Breast epithelium (tissue), 4 donors: ENCODE measurements at places on chromosomes 12 and 14.
A peak's percentile ranks its signal among the peaks of the same experiment; 100 is the strongest.

GRCh38 chr14:79318371-79318770 lies 892.9 kb downstream of the DIO2 start:
- no peaks in the 10 kb centered on the region for H3K36me3 ChIP-seq
- no peaks in the 10 kb centered on the region for H3K4me1 ChIP-seq
- no peak overlapping the region for H3K4me3 ChIP-seq
- H3K27me3 ChIP-seq = no peaks in the 10 kb centered on the region
- no peak for DNase-seq

DNA sequence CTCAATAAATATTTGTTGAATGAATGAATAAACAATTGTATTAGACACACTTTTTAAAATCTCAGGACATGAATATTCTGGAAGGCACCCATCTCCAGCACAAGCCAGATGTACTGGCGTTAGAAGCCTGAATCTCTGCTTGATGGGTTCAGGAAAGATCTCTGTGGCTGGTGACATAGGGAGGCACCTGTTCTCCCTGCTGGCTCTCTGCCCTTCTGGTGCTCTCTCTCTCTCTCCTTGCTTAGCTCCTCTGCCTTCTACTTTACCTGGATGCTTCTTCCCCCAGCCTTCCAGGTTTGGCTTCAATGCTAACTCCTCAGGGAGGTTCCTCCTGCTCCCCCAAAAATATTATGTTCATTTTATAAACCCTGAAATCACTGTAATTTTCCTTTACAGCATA lies 1.5 kb downstream of the CYP46A1 start:
- no peaks in the 10 kb centered on the region for H3K36me3 ChIP-seq
- H3K4me1 ChIP-seq = peaks cover 5% of the 10 kb centered on the region
- H3K27me3 ChIP-seq = no peaks in the 10 kb centered on the region

DNA sequence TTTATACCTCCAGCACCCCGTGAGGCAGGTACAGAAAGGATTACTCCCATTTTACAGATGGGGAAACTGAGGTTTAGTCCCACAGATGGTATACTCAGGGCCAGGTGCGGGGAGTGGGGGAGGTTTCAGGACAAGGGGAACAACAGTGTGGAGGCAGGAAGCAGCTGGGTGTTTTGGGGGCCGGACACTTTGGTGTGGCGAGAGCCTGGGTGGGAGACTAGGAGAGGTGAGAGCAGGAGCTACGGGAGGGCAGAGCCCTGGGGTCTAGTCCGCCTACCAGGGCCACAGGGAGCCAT lies 61.7 kb downstream of the DIO3 start:
- H3K27ac ChIP-seq = no peak overlapping the region
- no peak overlapping the region for H3K4me3 ChIP-seq
- no peaks in the 10 kb centered on the region for H3K4me1 ChIP-seq
- no peaks in the 10 kb centered on the region for H3K27me3 ChIP-seq

GRCh38 chr12:128763395-128763794 lies 60.4 kb downstream of the SLC15A4 start:
- H3K4me3 ChIP-seq = no peak overlapping the region
- no peak overlapping the region for H3K27ac ChIP-seq
- DNase-seq = no peak
- no peaks in the 10 kb centered on the region for H3K4me1 ChIP-seq
- H3K27me3 ChIP-seq = no peaks in the 10 kb centered on the region

GRCh38 chr12:106308121-106308520 lies 5.6 kb downstream of the TCP11L2 start:
- H3K27me3 ChIP-seq = no peaks in the 10 kb centered on the region
- no peak for DNase-seq
- H3K27ac ChIP-seq = peak overlapping the region; percentile 56
- no peak overlapping the region for H3K4me3 ChIP-seq
- no peaks in the 10 kb centered on the region for H3K36me3 ChIP-seq

DNA sequence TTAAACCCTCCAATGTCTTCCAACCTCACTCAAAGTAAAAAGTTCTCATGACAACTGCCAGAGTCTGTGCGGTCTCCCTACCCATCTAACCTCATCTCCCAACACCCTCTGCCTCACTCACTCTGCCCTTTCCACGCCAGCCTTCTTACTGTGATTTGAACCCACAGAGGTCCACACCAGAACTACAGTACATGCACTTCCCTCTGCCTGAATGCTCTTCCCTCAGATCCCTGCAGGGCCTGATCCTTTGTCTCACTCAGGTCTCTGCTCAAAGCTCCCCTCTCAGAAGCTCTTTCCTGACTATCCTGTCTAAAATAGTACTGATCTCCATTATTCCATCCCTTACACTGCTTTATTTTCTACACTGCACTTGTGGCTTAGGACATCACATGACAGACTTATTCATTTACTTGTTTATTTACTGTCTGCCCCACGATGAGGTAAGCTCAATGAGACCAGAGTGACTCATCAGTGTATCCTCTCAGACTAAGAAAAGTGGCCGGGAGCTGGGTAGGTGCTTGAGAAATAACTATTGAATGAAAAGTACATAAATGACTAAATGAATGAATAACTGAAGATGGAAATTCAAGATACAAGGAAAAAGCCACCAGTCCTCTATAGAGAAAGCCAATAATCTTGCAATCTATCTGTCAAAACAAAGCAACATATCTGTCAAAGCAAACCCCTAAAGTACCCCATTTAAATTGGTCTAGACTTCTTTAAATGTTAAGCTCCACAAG lies 17.1 kb downstream of the POMT2 start:
- no peaks in the 10 kb centered on the region for H3K36me3 ChIP-seq
- no peaks in the 10 kb centered on the region for H3K27me3 ChIP-seq
- DNase-seq = no peak
- H3K27ac ChIP-seq = peak overlapping the region; percentile 88
- peaks cover 9% of the 10 kb centered on the region for H3K4me1 ChIP-seq
- no peak overlapping the region for H3K4me3 ChIP-seq

- DNase-seq = no peak
- no peaks in the 10 kb centered on the region for H3K36me3 ChIP-seq
- no peak overlapping the region for H3K27ac ChIP-seq
- no peak overlapping the region for H3K4me3 ChIP-seq
These were observed 42.2 kb downstream of the SUDS3 start for GRCh38 chr12:118418385-118419057.

GRCh38 chr12:110767863-110768262 lies 25.2 kb upstream of the PPP1CC start:
- no peak overlapping the region for H3K27ac ChIP-seq
- no peak overlapping the region for H3K4me3 ChIP-seq
- no peak for DNase-seq
- H3K36me3 ChIP-seq = no peaks in the 10 kb centered on the region

DNA sequence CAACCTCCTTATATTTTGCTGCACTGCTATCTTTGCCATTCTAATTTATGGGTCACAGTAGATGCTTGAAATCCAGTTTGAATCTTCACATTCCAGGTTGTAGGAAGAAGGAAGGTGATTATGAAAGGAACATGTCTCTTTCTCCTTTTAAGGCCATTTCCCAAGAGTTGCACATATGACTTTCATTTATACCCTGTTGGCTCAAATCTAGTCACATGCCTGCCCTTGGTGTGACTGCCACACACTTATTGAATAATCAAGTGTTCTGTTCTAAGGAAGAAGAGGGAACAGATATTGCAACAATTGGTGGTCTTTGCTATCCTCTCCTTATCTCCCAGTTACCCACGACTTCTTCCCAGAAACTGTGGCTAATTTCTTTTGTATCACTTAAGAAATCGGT lies 404.3 kb downstream of the TMEM117 start:
- no peaks in the 10 kb centered on the region for H3K36me3 ChIP-seq
- no peaks in the 10 kb centered on the region for H3K27me3 ChIP-seq
- H3K27ac ChIP-seq = no peak overlapping the region
- DNase-seq = no peak
- no peaks in the 10 kb centered on the region for H3K4me1 ChIP-seq
- no peak overlapping the region for H3K4me3 ChIP-seq

DNA sequence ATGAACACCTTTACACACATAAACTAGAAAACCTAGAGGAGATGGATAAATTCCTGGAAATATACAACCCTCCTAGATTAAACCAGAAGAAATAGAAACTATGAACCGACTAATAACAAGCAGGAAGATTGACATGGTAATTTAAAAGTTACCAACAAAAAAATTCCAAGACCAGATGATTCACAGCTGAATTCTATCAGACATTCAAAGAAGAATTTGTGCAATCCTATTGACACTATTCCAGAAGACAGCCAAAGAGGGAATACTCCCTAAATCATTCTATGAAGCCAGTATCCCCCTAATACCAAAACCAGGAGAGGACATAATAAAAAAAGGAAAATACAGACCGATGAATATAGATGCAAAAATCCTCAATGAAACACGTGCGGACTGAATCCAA lies 102.6 kb upstream of the KRR1 start:
- H3K27ac ChIP-seq = no peak overlapping the region
- no peaks in the 10 kb centered on the region for H3K36me3 ChIP-seq
- no peak overlapping the region for H3K4me3 ChIP-seq
- no peak for DNase-seq

GRCh38 chr14:89564286-89564957 lies 147.4 kb upstream of the FOXN3 start:
- no peaks in the 10 kb centered on the region for H3K27me3 ChIP-seq
- H3K4me3 ChIP-seq = no peak overlapping the region
- DNase-seq = no peak
- no peaks in the 10 kb centered on the region for H3K4me1 ChIP-seq
- no peaks in the 10 kb centered on the region for H3K36me3 ChIP-seq
- no peak overlapping the region for H3K27ac ChIP-seq

GRCh38 chr12:48388460-48388859 lies 37.7 kb upstream of the ZNF641 start:
- H3K4me3 ChIP-seq = no peak overlapping the region
- H3K36me3 ChIP-seq = no peaks in the 10 kb centered on the region
- no peak for DNase-seq
- H3K27me3 ChIP-seq = no peaks in the 10 kb centered on the region
- no peak overlapping the region for H3K27ac ChIP-seq

DNA sequence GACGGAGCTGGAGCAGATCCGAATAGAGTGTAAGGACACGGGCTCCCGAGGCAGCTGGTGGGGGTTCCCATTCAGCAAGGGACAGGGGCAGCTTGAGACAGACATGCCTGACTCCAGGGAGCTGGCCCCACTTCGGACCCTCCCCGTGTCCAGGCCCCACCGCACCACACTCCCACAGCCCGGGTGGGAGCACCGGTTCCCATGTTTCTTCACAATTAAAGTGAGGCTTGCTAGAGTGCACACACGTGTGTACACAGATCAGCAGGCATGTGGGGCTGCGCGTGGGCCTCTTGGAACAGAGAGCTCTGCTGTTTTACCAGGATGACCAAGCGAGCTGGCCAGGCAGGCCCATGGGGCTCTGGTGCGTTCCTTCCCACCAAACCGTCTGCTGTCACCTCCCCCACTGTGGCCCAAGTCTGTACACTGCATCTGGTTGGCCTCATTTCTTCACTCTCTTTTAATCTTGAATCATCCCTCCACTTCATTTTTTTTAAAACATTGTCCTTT lies 48.0 kb downstream of the SLC6A12 start:
- no peaks in the 10 kb centered on the region for H3K4me1 ChIP-seq
- no peak overlapping the region for H3K27ac ChIP-seq
- no peak overlapping the region for H3K4me3 ChIP-seq
- no peaks in the 10 kb centered on the region for H3K27me3 ChIP-seq
- no peak for DNase-seq

DNA sequence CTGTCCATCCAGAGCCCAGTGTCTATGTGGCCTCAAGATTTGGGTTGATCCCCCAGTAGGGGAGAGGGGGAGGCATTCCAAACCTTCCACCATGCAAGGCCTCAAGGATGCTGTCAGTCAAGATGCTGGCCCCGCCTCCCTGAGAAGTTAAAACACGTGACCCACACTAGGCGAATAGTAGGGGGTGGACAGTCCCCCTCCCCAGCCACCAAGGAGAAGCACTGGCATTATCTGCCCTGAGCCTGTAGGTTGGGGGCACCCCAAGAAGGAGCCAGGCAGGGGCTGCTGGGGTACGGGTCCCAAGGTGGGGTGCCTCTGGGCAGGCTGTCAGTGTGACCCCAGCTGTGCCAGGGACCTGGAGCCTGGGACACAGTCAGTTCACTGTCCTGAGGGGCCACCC lies 2.3 kb downstream of the SLC25A29 start:
- peak overlapping the region; percentile 78 for H3K27ac ChIP-seq
- H3K4me1 ChIP-seq = no peaks in the 10 kb centered on the region
- DNase-seq = no peak
- H3K36me3 ChIP-seq = no peaks in the 10 kb centered on the region
- no peaks in the 10 kb centered on the region for H3K27me3 ChIP-seq
- H3K4me3 ChIP-seq = no peak overlapping the region

- H3K27me3 ChIP-seq = peaks cover 9% of the 10 kb centered on the region
- H3K36me3 ChIP-seq = no peaks in the 10 kb centered on the region
- no peak overlapping the region for H3K4me3 ChIP-seq
These were observed 916.5 kb downstream of the TMEM121 start for GRCh38 chr14:106442857-106443256.

DNA sequence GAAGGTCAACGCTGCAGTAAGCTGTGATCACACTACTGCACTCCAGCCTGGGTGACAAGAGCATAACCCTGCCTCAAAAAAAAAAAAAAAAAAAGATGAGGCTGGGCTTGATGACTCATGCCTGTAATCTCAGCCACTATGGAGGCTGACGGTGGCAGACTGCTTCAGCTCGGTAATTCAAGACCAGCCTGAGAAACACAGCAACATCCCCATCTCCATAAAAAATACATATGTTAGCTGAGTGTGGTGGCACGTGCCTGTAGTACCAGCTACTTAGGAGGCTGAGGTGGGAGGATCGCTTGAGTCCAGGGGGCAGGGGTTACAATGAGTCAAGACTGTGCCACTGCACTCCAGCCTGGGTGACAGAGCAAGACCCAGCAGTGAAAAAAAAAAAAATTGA lies 50.4 kb downstream of the GXYLT1 start:
- no peak overlapping the region for H3K27ac ChIP-seq
- no peaks in the 10 kb centered on the region for H3K36me3 ChIP-seq
- no peak for DNase-seq
- no peak overlapping the region for H3K4me3 ChIP-seq
- H3K4me1 ChIP-seq = no peaks in the 10 kb centered on the region

DNA sequence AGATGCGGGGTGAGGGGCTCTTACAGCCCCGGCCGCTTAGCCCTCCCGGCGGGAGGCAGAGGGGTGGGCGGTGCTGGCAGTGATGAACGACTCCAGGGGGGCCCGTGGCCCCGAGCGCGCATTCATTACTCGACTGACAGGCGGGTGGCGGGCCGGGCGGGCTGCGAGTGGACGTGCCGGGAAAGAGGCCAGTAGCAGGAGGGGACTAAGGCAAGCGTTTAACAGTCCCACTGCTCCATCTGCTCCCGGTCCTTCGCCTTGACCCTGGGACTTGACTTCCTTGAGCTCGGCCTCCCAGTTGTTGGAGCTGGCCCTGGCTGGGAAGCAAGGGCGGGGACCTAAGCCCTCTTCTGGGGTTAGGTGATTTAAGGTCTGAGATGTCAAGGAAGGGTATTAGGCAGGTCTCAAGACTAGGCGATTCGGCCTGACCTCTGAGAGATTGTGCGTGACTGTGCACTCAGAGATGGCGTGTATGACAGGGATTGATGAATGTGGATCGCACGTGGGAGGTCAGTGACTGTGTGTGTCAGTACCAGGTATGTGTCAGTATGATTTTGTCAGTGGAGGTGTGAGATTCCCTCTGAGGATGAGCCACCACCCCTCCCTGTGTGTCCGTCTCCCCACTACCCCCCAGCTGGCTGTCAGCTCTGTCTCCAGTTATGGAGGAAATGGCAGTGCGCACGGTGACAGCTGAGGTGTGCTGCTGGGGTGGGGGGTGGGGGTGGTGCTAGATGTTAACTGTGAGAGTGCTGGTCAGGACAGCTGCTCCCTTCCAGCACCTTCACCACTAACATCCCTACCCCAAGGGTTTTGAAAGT lies 3.6 kb upstream of the DNAJC22 start:
- no peaks in the 10 kb centered on the region for H3K36me3 ChIP-seq
- H3K4me1 ChIP-seq = peaks cover 23% of the 10 kb centered on the region
- H3K27ac ChIP-seq = no peak overlapping the region
- H3K4me3 ChIP-seq = peak overlapping the region; percentile 63
- DNase-seq = no peak
- peaks cover 35% of the 10 kb centered on the region for H3K27me3 ChIP-seq
